ENCODE measurements at places on chromosomes 3 and 15.

DNA sequence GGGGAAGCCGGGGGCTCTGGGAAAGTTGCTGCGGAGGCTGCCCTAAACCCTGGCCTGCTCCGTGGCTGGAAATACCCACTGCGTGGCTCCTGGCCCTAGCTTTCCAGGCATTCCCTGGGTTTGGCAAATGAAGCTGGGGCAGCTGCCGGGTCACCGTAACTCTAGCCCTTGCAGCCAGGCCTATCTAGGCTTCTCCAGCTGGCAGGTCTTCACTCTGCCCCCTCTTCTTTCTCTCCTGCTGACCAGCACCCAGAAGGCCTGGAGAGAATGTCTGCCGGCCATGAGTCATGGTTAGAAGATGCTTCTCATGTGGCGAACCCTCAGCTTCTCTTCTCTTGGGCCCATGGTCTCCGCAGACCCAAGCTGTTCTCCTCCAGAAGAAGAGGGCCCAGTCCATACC lies 5.6 kb upstream of the DLL4 start:
- DNase-seq = no peak

DNA sequence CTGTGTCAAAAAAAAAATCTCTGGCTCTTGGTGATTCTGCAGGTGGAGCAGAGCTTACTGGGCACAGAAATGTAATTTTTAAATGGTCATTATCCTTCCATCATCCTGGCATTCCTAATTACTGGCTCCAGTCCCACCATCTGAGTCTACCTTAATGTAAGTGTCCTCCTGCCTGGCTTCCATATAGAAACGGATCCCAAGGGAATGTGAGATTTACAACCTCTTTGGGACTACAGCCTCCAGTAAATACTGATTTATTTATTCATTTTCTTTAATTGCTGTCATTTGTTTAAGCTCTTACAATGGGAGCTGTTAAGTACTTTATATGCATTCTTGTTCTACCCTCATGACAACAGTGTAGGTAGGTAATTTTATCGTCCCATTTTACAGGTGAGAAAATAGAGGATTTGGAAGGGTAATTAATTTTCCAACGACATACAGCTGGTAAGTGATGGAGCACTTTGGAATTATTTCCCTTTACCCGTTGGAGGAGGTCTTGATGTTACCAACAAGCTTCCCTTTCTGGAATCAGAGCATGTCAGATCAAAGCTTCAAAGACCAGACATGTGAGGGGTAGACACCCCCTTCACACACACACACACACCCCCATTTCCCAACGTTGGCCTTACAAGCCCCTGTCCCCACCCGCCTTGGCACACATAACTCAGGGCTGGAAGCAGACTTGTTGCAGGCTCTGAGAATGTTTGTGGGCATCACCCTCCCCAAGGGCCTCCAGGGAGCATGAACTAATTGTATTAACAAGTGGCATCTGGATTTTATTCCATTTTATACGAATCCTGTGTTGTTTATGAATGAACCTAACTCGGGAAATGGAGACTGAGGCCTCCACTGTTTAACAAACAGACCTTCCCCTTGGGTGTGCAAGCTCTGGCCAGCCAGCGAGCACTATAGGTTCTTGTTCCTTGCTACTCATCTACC lies 116.9 kb downstream of the ALDH1A2 start:
- DNase-seq = no peak

DNA sequence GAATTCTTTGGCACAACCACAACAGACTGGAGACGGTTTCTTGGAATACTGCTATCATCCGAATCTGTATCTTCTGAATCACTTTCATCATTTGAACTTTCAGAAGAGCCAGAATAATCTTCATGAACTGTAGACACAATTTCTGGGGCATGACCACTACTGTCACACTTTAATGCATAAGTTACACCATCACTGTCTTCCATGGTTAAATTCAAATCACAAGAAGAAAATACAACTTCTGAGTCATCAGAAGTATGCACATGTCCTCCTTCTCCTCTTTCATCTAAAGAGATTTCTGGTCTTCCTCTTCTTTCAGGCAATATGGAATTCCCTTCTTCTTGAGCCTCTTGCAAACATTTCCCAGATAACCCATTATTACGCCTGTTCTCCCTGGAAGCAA lies 42.5 kb downstream of the SETD2 start:
- DNase-seq = no peak

DNA sequence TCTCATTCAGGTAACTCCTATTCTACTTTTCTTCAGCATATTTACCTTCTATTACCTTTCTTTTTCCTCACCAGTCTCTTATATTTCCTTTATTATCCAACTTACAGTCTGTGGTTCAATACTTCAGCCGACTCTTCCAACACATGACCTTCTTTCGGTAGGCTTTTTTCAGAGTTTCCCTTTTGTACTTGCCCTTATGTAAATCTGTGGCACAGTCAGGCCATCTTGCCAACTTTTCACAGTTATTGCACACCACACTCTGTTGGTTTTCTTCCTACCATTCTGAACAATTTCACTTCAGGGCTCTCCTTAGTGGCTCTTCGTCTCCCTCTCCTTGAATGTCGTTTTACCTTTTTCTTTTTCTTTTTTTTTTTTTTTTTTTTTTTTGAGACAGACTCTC lies 427.8 kb downstream of the LPP start:
- no peak for DNase-seq

GRCh38 chr3:140204271-140204984 lies 269.4 kb downstream of the CLSTN2 start:
- DNase-seq = no peak

GRCh38 chr3:139134678-139135372 lies 90.1 kb upstream of the PRR23C start:
- no peak for DNase-seq

- no peak for DNase-seq
These were observed 951.4 kb downstream of the PLOD2 start for GRCh38 chr3:145209561-145209960.

DNA sequence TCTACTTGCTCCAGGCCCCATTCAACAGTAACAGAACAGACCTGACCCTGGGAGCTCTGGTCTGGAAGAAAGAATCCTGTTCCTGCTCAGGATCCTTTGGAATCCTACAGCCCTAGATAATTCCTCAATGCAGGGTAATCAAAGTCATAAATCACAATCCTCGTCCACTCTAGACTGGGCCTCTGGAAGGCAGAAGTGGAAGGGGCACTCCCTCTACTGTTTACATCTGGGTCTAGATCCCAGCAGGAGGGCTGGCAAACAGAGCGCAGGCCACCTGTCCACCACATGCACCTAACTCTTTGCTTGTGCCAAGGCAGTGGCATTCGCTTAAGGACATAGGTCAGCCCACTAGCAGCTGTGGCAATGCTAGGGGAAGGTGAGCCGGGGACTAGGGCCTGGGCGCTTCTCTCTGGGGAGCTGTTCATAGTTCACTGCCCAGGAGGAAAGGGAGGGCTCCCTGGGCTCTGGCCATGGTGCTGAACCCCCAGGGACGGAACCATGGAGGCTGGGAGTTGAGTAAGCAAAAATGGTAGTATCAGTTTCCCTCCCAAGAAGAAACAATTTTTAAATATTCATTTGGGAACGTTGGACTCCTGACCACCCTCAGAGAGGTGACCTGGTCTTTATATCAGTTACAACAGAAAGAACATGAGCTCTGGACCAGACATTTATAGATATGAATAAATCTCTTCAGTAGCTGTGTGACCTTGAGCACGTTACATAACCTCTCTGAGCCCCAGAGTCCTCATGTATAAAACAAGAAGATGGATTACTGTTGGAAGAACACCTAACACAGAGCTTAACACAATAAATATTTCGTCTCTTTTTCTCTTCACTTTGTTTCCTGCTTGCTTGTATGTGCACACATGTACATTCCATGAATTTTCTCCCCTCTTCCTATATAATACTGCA lies 90.2 kb downstream of the NTRK3 start:
- DNase-seq = no peak

DNA sequence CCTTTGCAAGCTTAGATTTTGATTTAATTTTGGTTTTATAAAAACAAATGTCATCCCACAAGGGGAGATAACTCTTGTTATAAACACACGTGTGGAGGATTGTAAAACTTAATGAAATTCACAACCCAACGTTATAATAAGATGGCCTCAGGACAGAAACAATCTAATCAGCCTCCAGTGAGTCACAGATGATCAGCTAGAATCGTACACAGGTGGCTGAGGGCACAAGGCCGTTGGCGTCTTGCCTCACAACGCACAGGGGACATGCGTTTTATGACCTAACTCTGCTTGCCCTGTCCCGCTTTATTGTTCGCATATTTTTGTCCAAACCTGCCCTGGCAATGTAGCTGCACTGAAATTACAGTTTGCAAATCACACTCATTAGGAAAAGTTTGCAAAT lies 121.9 kb upstream of the PDZRN3 start:
- no peak for DNase-seq

DNA sequence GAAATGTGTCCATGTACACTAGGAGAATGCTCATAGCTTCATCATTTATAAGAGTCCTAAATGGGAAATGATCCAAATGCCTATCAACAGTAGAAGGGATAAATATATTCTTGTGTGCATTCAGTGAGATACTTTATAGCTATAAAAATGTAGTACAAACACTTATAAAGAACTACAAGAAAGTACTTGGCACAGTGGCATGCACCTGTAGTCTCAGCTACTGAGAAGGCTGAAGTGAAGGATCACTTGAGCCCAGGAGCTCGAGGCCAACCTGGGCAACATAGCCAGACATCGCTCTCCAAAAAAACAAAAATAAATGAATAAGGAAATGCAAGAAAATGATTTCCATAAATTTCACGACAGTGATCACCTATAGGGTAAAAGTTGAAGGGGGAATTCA lies 3.6 kb upstream of the FBXL2 start:
- DNase-seq = no peak

GRCh38 chr3:159627634-159628033 lies 361.0 kb upstream of the IL12A start:
- DNase-seq = no peak

- DNase-seq = no peak
These were observed 17.1 kb upstream of the DCBLD2 start for GRCh38 chr3:98918586-98918985.

DNA sequence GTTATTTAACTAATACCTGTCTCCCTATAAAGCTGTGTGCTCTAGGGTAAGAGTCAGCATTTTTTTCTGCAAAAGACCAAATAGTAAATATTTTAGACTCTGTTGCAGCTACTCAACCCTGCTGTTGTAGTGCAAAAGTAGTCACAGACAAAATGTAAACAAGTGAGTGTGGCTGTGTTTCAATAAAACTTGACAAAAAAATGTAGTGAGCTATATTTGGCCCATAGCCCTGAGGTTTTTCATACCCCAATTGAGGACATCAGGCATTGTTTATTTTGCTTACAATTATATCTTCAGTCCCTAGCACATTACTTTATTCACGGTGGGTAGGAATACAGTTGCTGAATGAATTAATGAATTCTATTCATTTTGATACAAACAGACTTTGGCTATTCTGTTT lies 58.7 kb upstream of the TBC1D5 start:
- no peak for DNase-seq

- no peak for DNase-seq
These were observed 165.2 kb upstream of the HES1 start for GRCh38 chr3:193970773-193971206.

DNA sequence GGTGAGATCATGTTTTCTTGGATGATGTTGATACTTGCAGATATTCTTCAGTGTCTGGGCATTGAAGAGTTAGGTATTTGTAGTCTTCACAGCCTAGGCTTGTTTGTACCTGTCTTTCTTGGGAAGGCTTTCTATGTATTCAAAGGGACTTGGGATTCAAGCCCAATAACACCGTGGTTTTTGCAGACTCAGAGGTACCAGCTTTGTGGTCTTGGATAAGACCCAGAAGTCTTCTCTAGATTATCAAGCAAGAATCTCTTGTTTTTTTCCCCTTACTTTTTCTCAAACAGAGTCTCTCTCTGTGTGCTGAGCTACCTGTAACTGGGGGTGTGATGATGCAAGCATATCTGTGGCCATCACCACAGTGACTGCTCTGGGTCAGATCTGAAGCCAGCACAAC lies 42.7 kb upstream of the CCK start:
- no peak for DNase-seq

- DNase-seq = no peak
These were observed 58.8 kb downstream of the CLASP2 start for GRCh38 chr3:33658991-33659848.

GRCh38 chr3:137767538-137768360 lies 3.6 kb downstream of the SOX14 start:
- no peak for DNase-seq

DNA sequence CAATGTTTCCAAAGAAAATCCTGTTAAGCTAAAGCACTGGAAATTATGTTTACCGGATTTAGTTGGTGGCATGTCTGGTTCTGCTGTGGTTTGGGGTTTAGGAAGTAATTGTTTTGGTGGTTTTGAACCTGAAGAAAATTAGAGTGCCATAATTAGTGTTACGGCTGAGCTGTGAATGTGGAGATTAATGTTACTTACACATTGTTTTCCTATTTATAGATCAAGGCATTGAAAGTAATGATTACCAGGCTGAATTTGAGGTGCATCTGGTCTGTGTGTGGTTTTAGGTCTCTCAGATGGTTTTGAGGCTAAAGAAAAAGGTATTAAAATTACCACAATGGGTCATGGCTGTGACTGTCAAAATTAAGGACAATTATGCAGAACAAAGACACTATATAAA lies 128.9 kb downstream of the TFG start:
- no peak for DNase-seq

DNA sequence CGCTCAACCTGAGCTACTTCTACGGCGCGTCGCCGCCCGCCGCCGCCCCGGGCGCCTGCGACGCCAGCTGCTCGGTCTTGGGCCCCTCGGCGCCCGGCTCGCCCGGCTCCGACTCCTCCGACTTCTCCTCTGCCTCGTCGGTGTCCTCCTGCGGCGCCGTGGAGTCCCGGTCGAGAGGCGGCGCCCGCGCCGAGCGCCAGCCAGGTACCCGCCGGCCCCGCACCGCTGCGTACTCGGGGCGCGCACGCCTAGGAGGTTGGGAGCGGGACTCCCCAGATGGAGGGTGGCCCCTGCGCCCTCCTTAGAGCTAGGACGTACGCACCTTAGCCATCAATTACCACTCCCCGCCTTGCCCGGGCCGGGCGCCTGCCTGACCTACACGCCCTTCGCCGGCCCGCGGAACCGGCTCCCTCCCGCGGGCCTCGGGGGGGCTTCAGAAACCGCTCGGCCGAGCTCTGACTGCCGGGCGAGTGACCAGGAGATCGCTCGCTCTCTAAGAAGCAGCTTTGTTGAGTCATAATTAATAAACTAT lies 466 bp downstream of the NFKBIZ start:
- peak; percentile 9 for DNase-seq

DNA sequence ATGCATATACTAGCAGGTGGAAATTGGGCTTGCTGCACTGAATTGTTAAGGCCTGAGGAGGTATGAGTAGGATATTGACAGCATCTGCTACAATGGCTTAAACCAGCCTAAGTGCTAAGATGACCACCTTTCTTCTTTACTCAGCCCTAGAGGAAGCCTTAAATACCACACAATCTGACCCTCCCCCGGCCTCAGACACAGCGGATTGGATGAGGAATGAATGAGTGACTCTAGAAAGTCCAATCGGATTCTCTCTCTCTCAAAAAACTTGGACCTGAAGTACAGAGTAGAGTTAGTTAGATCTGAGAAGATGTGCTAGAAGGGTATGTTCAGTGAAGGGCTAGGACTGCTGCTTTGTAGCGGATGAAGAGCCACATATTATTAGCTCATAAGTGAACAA lies 39.9 kb upstream of the C3orf49 start:
- DNase-seq = no peak

- DNase-seq = no peak
These were observed 18.0 kb upstream of the EBLN2 start for GRCh38 chr3:73043414-73043813.

- no peak for DNase-seq
These were observed 7.5 kb upstream of the ALAS1 start for GRCh38 chr3:52190294-52191074.

GRCh38 chr3:42473083-42473932 lies 29.1 kb upstream of the VIPR1 start:
- DNase-seq = no peak

Data from activated CD8-positive, alpha-beta memory T cell treated with anti-CD3 and anti-CD28 coated beads for 4 hours (primary cell).